CD4-positive, alpha-beta T cell treated with Interleukin-21 for 1 hour (primary cell): ENCODE measurements at places on chromosomes 1 and 21.

- no peak for DNase-seq
These were observed 25.5 kb downstream of the TRPM2 start for GRCh38 chr21:44378646-44379514.

GRCh38 chr1:92374223-92374622 lies 75.4 kb downstream of the RPAP2 start:
- DNase-seq: no peak

DNA sequence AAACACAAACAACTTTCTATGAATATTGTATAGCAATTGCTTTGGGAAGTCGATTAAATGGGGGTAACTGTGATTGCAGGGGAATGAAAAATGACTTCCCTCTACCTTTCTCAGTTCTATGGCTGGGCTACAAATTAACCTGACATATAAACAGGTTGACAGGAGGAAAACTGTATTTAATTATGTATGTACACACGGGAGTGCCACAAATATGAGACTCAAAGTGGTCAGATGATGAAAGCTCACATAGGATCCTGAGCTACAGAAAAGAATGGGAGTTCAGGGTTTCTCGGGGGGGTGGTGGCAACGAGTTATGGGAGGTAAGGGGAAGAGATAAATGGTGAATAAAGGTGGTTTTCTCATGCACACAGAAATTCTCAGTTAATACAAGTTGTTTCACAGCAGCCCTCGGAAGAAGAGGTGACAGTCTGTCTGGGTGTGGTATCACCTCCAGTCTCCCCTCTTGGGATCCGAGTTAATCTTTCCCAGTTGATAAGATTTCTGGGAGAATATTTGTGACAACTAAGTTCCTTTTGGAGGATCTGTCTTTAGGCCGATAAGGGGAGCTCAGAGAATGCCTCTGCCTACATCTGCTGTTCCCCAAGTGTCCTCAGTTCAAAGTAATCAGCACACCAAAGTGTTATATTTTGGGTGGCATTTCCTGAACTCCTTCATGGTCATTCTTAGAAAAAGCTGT lies 26.3 kb downstream of the GADD45A start:
- no peak for DNase-seq

DNA sequence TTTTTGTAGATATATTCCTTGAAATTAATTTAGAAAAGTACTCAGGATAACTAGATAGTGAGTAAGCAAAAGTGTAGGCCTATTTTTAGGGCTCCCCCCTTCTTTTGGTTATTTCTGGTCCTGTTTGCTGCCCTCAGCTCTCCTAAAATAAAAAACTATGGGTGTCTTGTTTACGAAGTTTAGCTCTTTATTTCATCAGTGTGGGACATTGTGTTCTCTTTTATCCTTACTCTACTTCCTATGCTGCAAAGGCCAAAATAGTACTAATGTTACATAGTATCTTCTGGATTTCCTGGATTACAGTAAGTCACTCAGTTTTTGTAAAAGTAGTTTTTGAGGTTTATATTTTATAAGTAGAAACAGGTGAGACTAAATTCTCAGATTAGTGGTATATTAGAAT lies 15.4 kb downstream of the CEP350 start:
- no peak for DNase-seq

DNA sequence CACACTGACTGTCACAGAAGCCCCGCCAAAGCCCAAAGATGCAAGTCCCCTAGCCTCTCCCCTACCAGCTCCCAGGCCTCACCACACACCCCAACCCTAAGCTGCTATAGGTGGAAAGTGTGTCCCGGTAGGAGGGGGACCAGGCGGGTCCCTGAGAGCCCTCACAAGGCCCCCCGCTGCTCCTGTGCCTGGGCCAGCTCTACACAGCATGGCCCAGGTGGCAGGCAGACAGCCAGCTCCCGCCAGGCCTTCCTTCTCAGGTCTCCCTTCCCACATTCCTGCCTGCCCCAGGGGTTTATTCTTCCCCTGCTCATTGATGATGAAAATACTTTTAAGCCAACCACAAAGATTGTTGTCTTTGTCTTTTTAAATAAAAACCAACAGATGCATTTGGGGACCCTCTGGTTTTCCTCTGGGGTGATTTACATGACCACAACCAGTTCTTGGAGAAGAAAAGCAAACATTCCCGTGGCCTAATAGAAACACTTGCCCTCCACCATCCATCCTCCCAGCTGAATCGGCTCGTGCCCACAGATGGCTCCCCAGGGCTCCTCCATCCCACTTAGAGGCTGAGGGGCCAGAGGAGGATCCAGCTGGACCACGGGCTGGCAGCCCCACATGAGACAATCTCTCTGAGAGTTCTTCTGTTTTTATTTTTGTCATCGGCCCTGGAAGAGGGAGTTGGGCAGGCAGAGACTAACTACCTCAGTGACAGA lies 93.1 kb downstream of the DMRTB1 start:
- DNase-seq: no peak

DNA sequence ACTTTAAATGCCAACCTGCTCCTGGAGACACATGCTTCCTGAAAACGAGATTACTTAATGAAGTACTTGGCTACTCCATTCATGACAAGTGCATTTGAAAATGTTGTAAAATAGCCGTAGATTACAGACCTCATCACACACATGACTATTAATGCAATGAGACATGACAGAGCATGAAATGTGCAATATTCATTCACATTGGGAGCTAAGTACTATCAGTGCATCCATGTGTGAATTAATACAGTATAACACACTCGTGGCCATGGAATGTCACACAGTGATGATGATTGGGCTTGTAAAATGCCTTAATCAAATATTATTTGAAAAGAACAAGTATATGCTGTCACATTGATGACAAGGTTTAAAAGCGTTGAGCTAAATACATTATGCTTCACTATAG lies 407.0 kb downstream of the AMY1C start:
- DNase-seq: no peak

- DNase-seq: no peak
These were observed 437.2 kb upstream of the DAB1 start for GRCh38 chr1:57860931-57861565.
